ENCODE measurements at places on chromosomes 2 and 18. TPM values are rescaled to one million over a fixed set of nuclear protein-coding genes. Genes with fewer than 3 reads are reported as not detected.

The REG3G gene
- not detected for total RNA-seq

The TEKT4 gene
- not detected for total RNA-seq

The PROC gene
- 1.5 TPM for total RNA-seq

The FNDC4 gene
- 6.9 TPM for total RNA-seq

DNA sequence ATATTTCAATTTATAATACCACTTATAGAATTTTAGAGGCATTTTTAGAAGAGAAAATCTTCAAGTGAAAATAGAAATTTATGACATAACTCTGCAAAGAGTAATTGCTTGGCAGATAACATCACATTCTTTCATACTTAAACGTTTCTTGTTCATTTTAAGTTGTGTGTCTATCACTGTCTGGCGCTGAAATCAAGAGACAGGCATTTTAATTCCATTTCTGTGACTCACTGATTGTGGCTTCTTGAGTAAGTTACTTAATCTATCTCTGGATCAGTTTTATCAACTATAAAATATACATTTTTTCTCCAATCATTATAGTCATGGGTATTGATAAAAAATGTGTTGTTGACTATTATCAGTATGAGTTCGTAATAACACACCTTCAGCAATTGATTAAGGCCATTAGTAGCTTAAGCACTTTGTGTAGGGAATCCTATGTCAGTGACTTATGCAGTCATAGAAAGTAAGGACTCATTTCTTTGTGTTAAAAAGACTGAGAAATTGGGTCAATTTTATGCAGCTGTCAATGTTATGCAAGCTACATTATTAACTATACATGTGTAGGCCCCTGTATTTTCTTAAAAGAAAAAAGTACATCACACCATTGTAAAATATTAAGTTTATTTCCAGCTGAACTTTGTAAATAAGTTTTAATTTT lies 497.3 kb downstream of the CCDC85A start:
- no peak overlapping the region for H3K4me3 ChIP-seq
- no peaks in the 10 kb centered on the region for H3K27me3 ChIP-seq
- H3K4me1 ChIP-seq = no peaks in the 10 kb centered on the region
- DNase-seq = peak; percentile 89

- no peaks in the 10 kb centered on the region for H3K27me3 ChIP-seq
- no peak for DNase-seq
These were observed 120.2 kb downstream of the LPIN1 start for GRCh38 chr2:11866358-11867335.

- H3K4me1 ChIP-seq = peaks cover 25% of the 10 kb centered on the region
- no peaks in the 10 kb centered on the region for H3K36me3 ChIP-seq
- H3K27me3 ChIP-seq = no peaks in the 10 kb centered on the region
- H3K4me3 ChIP-seq = no peak overlapping the region
- DNase-seq = no peak
- H3K27ac ChIP-seq = no peak overlapping the region
These were observed 6.1 kb downstream of the CABLES1 start for GRCh38 chr18:23141104-23141999.

- H3K36me3 ChIP-seq = no peaks in the 10 kb centered on the region
- H3K27ac ChIP-seq = no peak overlapping the region
- H3K4me3 ChIP-seq = no peak overlapping the region
- DNase-seq = peak; percentile 10
- no peaks in the 10 kb centered on the region for H3K27me3 ChIP-seq
- H3K4me1 ChIP-seq = no peaks in the 10 kb centered on the region
These were observed 749.6 kb upstream of the VRK2 start for GRCh38 chr2:57296795-57297517.

DNA sequence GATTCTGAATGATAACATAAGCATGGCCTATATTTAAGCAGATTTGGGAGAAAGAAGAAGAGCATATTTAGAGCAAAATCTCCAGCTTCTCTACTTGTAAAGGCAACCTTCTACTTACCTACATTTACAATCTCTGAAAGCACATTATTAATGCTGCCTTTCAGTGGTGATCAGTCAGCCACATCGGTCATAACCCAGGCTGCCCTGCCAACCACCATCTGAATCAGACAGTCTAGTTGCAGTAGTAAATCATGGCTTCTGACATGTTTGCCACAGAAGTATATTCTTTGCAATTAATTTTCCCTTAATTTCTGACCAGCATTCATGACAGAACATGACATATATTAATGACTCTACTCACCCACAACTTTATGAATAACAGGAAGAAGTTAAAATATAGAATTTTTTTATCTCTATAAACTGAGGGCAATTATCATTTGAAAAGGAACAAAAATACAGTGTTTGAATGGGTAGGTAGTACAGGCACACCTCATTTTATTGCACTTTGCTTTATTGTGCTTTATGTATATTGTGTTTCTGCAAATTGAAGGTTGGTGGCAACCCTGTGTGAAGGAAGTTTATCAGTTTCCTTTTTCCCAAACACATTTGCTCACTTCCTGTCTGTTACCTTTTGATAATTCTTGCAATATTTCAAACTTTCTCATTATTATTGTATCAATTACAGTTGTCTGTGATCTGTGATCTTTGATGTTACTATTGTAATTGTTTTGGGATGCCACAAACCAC lies 531.6 kb upstream of the CHAC2 start:
- H3K27ac ChIP-seq = no peak overlapping the region
- DNase-seq = peak; percentile 40
- H3K36me3 ChIP-seq = no peaks in the 10 kb centered on the region
- no peaks in the 10 kb centered on the region for H3K4me1 ChIP-seq

DNA sequence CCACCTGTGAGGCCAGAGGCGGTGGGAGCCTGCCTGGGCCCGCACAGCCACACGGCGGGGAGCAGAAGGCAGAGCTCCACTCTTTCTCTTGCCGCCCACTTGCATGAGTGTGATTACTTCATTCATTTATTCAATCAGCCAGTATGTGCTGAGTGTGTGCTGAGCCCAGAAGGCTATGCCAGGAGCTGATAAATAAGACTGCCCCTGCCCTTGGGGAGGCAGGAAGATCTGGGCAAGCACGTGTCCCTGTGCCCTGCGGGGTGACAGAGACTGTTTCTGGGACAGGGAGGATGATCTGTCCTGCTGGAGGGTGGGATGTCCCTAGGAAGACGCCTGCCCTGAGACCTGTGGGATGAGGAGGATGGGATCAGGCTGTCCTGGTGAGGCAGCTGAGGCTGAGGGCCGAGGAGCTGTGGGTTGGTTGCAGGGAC lies 250.8 kb downstream of the DYSF start:
- H3K4me1 ChIP-seq = peaks cover 3% of the 10 kb centered on the region
- no peak overlapping the region for H3K27ac ChIP-seq
- H3K36me3 ChIP-seq = no peaks in the 10 kb centered on the region
- no peak overlapping the region for H3K4me3 ChIP-seq
- peaks cover 13% of the 10 kb centered on the region for H3K27me3 ChIP-seq

Data from astrocyte (in vitro differentiated cells and primary cell).